ENCODE measurements at places on chromosomes 4 and X. TPM values are rescaled to one million over a fixed set of nuclear protein-coding genes. Genes with fewer than 3 reads are reported as not detected.

DNA sequence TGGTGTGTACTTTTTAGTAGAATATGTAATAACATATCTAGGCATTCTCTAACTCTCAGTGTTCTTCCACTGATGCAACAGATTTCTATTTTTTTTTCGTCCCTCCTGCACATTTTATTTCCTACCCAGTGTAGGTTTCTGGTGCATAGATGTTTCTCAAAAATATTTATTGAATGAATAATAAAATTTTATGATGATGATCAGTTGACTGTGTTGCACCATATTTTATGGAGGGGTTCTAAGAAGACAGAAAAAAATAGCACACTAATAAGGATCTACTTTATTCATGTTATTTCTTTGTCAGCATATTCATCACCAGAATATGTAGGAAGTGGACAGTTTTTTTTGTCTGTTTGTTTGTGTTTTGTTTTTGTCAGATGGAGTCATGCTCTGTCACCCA lies 2529.3 kb downstream of the ARAP2 start:
- no peak for DNase-seq
- H3K4me3 ChIP-seq: no peak overlapping the region
- no peaks in the 10 kb centered on the region for H3K36me3 ChIP-seq
- no peak overlapping the region for H3K27ac ChIP-seq
- no peaks in the 10 kb centered on the region for H3K4me1 ChIP-seq

DNA sequence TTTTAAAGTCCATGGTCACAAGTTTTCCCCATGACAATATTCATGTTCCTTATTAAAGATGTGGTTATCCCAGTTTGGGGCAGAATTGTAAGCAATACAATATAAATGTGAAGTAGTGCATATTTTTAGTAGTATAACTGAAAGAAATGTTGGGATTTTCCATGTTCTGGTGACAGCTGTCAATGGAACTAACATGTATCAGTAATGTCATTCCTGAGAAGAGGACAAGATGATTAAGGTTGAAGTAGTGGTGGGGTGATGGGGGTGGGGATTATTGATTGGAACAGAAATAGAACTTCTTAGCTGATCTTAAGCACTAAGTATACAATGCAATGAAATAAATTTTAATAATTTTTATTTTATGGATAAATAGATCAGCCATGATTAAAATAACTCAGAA lies 81.6 kb downstream of the PDHA2 start:
- H3K27ac ChIP-seq: no peak overlapping the region
- no peaks in the 10 kb centered on the region for H3K27me3 ChIP-seq
- no peaks in the 10 kb centered on the region for H3K36me3 ChIP-seq

DNA sequence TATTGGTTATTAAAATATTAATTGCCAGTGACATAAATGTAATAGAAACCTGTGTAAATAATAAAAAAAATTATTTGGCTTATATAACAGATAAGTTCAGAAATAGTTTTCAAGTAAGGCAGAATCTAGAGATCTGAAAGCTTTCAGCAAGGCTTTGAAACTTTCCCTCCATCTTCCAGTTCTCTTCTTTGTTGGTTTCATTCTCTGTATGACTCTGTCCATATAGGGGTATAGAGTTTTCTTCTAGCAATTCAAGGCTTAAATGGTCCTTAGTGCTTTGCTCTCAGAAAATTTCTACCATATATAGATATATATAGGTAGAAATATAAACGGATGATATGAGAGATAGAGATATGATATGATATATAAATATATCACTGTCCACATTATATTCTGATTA lies 160.5 kb upstream of the GABRA2 start:
- DNase-seq: no peak
- no peaks in the 10 kb centered on the region for H3K36me3 ChIP-seq
- H3K27ac ChIP-seq: no peak overlapping the region
- H3K4me3 ChIP-seq: no peak overlapping the region

- no peak for DNase-seq
- no peaks in the 10 kb centered on the region for H3K36me3 ChIP-seq
- H3K4me1 ChIP-seq: no peaks in the 10 kb centered on the region
- peaks cover 48% of the 10 kb centered on the region for H3K27me3 ChIP-seq
- no peak overlapping the region for H3K27ac ChIP-seq
Measured at GRCh38 chrX:113982766-113983165, 601.1 kb upstream of the HTR2C start.

DNA sequence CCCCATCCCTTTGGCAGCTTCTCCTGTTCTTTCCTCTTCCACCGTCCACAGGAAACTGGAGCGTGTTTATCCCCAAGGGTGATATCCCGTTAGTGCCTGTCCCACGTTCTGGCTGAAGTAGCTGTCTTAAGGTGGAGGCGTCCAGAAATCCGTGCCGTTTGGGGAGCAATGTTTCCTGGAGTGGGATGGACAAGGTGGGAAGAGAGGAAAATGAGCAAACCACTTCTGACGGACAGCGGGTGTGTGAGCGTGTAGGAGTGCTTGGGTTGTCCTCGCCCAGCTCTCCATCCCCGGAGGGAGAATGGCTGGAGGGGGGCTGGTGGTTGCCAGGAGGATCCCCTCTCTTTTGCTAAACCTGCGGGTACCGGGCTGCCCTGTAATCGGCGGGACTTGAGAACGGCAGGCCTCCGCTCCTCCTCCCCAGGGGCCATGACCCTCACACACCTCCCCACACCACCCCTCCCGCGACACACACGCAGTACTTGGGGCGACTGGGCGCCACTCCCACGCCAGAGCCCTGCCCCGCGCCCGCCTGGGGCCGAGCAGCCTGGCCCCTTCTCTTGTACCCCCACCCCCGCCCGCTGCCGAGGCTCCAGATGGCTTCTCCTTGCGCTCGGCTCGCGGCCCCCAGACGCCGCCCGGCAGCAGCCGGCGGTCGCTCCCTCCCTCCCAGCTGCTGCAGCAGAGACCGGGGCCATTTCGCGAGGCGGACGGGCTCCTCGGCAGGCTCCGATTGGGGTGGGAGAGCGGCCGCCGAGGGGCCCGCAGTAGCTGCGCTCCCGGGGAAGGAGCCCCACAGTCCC lies 13.9 kb upstream of the PRDM8 start:
- H3K27me3 ChIP-seq: no peaks in the 10 kb centered on the region
- DNase-seq: no peak
- no peaks in the 10 kb centered on the region for H3K36me3 ChIP-seq
- peak overlapping the region; percentile 63 for H3K4me3 ChIP-seq
- H3K27ac ChIP-seq: peak overlapping the region; percentile 89
- H3K4me1 ChIP-seq: no peaks in the 10 kb centered on the region

GRCh38 chrX:10167573-10167972 lies 10.8 kb downstream of the CLCN4 start:
- H3K27me3 ChIP-seq: peaks cover 42% of the 10 kb centered on the region
- no peaks in the 10 kb centered on the region for H3K4me1 ChIP-seq
- H3K27ac ChIP-seq: no peak overlapping the region

GRCh38 chrX:46758163-46758955 lies 559 bp downstream of the SLC9A7 start:
- H3K36me3 ChIP-seq: no peaks in the 10 kb centered on the region
- peaks cover 31% of the 10 kb centered on the region for H3K27me3 ChIP-seq
- peak overlapping the region; percentile 68 for H3K27ac ChIP-seq
- peak overlapping the region; percentile 35 for H3K4me3 ChIP-seq
- no peak for DNase-seq

DNA sequence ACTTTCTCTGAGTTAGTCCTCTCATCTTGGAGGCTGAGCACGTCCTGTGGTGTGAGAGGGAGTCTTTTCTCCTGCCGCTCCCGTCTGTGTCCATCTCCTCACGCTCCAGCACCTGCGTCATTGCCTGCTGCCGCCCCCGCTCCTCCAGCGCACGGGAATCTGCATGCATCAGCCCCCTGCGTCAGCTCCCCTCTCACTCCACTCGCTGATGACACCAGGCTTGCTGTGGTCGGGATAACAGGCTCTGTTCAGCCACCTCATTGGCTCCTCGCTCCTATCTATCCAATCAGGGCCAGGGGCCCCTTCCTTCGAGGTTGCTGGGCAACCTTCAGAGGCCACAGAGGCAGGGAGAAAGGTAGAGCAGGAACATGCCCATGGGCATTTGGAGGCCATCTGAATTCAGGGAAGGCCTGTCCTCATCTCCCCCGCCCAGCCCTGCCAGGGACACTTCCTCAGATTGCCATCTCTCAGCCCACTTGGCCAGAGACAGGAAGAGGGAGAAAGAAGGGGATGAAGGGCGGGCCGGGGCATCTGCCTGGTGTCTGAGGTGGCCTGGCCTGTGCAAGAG lies 9.3 kb downstream of the ZNF185 start:
- H3K27ac ChIP-seq: no peak overlapping the region
- H3K27me3 ChIP-seq: peaks cover 40% of the 10 kb centered on the region
- no peaks in the 10 kb centered on the region for H3K4me1 ChIP-seq

DNA sequence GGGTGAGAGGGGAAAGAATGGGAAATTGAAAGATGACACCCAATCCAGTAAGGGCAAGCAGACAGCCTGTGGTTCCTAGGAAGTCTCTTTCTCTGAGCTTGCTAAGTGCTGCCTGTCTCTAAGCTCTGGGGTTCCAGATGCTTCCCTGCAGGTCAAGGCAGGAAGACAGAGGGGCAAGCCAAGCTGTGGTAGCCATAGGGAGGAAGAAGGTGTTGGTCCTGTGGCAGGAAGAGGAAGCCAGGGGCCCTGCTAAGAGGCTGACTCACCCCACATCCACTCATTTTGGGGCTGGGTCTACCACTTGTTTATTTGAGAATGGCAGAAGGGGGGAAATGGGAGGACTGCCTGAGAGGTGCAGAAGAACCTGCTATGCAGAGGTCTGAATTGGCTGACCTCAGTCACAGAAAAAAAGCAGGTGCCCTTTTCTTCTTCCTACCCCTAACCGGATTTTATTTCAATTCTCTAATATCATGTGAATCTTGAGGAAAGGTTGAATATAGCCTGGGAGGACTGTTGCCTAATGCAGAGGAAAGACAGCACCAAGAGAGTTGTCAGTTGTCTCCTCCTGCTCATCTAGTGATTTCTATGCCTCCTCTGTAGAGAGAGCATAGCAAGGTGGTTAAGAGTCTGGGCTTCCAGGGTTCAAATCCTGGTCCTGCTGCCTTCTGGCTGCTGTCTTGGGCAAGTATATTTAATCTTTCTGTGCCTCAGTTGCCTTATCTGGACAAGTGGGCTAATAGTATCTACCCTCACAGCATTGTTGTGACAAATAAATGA lies 27.4 kb downstream of the HOPX start:
- peaks cover 5% of the 10 kb centered on the region for H3K4me1 ChIP-seq
- H3K27ac ChIP-seq: peak overlapping the region; percentile 19
- no peaks in the 10 kb centered on the region for H3K36me3 ChIP-seq
- H3K4me3 ChIP-seq: no peak overlapping the region
- no peak for DNase-seq
- H3K27me3 ChIP-seq: no peaks in the 10 kb centered on the region

DNA sequence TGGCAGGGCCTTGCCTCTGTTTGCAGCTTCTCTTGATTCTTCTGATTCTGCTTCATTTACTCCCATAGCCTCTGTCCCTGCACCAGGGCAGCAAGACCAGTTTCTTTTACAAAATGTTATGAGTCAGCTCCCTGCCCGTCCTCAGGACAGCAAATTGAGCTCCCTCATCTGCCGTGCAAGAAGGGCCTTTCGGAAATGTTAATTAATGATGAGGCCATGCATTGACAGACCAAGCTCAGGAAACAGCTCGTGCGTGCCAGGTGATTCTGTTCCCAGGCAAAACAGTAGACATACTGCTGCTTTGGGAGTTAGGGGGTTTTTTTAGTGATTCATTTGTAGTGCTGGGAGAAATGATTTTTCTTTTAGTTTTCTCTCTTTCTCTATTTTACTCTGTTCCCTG lies 231.7 kb downstream of the FBXW7 start:
- H3K4me3 ChIP-seq: no peak overlapping the region
- no peaks in the 10 kb centered on the region for H3K36me3 ChIP-seq
- DNase-seq: no peak
- H3K27me3 ChIP-seq: no peaks in the 10 kb centered on the region
- H3K4me1 ChIP-seq: no peaks in the 10 kb centered on the region

DNA sequence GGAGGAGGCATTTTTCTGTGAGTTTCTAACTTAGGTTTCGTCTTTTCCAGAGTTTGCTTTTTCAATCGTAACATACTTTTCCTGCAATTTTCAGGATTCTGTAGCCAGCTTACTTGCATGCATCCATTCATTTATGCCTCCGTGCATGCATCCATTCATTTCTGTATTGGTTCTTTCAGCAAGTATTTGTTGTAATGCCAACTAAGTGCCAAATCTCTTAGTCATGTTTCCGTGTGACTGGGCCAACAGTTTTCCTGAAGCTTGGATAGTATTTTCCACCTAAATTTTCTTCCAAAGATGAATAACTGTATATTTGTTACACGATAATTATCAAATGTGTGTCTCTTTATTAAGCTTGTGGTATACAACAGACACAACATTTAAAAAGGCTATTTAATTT lies 41.5 kb downstream of the CBLL2 start:
- H3K4me3 ChIP-seq: no peak overlapping the region
- no peaks in the 10 kb centered on the region for H3K36me3 ChIP-seq
- no peaks in the 10 kb centered on the region for H3K4me1 ChIP-seq
- H3K27ac ChIP-seq: no peak overlapping the region

- no peak overlapping the region for H3K27ac ChIP-seq
- H3K36me3 ChIP-seq: no peaks in the 10 kb centered on the region
- no peaks in the 10 kb centered on the region for H3K27me3 ChIP-seq
- no peak overlapping the region for H3K4me3 ChIP-seq
- no peak for DNase-seq
Measured at GRCh38 chrX:34288782-34289181, 156.7 kb upstream of the FAM47A start.

DNA sequence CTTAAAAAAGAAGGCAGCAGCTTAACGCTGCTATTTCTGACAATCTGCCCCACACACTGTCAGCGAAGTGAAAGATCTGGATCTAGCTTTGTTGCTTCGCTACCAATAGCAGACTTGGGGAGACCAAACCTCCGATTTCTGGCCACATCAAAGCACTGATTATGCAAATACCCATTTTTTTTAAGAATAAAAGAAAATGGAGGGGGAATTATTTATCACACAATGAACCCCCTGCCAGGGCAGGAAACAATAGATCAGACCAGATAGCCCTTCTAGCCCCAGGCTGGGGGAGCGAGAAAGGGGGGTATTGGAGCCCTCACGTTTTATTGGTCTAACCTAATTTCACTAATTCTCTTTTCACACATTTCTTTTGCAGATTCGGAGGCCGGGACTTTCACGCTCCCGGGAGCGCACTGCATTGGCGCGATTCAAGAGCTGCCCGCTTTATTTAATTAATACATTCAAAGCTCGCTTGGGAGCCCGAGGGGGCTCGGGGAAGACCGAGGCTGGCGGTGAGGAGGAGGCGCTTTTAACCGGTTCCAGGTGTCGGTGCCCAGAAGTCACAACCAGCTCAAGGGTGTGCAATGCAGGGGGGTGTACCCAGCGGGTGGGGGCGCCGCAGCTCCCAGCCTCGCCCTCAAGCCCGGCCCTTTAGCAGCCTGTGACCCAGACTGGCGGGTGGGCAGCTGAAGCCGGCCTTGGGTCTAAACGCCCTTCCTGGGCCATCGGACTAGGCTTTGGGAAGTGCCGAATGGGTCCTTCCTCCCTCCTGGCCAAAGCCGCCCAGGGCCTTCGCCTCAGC lies 5.5 kb downstream of the NEUROG2 start:
- H3K27ac ChIP-seq: no peak overlapping the region
- no peaks in the 10 kb centered on the region for H3K36me3 ChIP-seq
- DNase-seq: no peak
- H3K4me1 ChIP-seq: peaks cover 5% of the 10 kb centered on the region
- peak overlapping the region; percentile 48 for H3K4me3 ChIP-seq

MCF2 gene
- not detected for total RNA-seq

SLC10A7 gene
- 11.7 TPM for total RNA-seq

NXF2B gene
- total RNA-seq: not detected

FGF13 gene
- total RNA-seq: 7.9 TPM

FBXO8 gene
- 49.0 TPM for total RNA-seq

BTK gene
- total RNA-seq: 7.9 TPM

TMPRSS11D gene
- not detected for total RNA-seq

UGT8 gene
- 3.9 TPM for total RNA-seq

REPS2 gene
- total RNA-seq: 13.1 TPM

SEC24B gene
- total RNA-seq: 51.2 TPM

MFAP3L gene
- 5.1 TPM for total RNA-seq

AMOT gene
- 14.1 TPM for total RNA-seq

HTN3 gene
- total RNA-seq: not detected

TCEAL6 gene
- 2.6 TPM for total RNA-seq

OPHN1 gene
- total RNA-seq: 9.5 TPM

C4orf17 gene
- not detected for total RNA-seq

FRG2 gene
- total RNA-seq: not detected
